ENCODE measurements at places on chromosomes 7 and 10.

GRCh38 chr10:11993834-11994468, 48.7 kb downstream of the UPF2 start:
- no peak for DNase-seq

DNA sequence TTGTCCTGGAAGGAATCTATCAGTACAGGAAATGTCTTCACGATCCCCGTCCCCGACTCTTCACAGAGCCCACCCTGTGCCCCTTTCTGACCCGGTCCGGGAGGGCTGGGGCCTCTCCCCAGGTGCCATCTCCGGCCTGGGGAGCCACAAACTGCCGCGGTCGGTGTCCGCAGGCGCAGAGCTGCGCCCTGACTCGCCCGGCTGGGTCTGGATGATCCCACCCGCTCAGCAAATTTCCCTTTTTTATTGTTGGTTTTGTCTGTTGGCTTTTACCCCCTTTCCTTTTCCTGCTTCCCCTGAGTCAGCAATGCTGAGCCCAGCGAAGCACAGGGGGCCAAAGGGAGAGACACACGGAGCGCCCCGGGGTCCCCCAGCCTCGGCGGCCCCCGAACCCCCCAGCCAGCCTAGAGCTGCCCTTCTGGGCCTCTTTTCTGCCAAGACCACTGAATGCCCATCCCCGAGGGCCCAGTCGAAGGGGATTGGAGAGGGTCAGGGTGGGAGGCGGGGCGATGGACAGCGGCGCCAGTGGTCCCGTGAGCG, 30.9 kb downstream of the LEP start:
- no peak for DNase-seq

DNA sequence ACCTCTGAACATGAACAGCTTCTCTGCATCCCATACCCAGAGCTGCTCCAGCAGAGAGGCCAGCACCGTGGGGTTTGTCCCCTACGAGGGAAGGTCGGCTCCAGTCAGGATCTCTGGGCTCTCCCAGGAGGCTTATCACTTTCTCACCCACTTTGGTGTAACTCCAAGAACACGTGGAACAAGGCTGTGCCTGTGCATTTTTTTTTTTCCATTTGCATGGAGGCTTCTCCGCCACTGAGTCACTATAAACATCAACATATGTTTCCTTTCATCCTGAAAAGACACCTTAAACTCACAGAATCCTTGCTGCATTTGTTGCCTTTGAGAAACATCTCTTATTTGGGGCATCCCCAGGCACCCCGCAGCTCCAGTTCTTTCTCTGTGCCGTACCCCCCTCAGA, 29.4 kb upstream of the ECHDC3 start:
- DNase-seq: no peak

DNA sequence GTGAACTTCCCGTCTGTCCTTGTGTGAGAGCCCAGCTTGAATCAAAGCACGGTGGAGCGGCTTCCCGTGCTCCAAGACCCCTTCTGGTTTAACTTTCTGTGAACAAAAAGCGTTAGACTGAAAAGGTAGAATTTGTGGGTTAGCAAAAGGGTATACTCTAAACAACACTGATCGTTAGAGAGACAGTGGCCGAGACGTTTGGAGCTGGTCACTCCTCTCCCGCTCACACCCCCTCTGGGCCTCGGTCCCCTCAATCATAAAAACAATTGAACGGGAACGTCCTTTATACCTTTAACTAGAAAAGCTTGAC, 502 bp downstream of the PRKRIP1 start:
- DNase-seq: no peak

DNA sequence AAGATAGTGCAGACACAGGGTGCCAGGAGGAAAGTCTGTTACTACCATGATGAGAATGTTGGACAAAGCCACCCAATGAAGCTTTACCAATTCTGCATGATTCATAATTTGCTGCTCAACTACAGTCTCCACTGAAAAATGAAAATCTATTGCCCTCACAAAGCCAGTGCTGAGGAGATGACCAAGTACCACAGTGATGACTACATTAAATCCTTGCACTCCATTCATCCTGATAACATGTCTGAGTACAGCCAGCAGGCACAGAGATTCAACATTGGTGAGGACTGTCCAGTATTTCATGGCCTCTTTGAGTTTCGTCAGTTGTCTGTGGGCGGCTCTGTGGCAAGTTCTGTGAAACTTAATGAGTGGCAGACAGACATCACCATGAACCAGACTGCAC, 144.0 kb downstream of the PLCE1 start:
- DNase-seq: no peak

DNA sequence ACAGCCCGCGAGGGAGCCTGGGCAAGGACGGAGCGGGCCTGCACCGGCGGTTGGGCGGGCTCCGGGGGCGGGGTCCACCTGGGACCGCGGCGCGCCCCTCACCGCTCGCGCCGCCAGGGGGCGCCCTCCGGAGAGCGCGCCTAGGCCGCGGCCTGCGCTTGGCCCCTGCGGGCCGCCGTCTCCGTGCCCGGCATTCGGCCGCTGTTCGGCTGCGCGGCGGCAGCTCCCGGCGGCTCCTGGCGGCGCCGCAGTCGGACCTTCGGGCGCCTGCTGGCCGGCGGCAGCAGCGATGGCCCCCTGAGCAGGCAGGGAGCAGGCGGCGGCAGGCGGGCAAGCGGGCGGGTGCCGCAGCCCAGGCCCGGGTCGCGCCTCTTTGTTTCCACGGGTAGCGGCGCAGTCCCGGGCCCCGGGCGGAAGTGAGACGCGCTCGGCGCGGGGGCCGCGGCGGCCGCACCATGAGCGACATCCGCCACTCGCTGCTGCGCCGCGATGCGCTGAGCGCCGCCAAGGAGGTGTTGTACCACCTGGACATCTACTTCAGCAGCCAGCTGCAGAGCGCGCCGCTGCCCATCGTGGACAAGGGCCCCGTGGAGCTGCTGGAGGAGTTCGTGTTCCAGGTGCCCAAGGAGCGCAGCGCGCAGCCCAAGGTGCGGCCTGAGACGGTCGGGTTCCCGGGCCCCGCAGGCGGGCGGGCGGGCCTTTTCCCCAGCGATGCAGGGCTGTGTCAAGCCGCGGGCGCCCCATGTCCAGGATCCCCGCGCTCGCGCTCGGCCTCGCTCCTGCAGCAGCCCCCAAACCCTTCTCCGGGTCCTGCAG, at the start of gene INTS15:
TSS of gene INTS15 (plus strand) at position 193 of the 816 bp plus-strand sequence. CDS start at position 456, 263 bp downstream.
- DNase-seq: no peak

GRCh38 chr7:56063500-56063881, 595 bp upstream of the SUMF2 start:
- DNase-seq: no peak

DNA sequence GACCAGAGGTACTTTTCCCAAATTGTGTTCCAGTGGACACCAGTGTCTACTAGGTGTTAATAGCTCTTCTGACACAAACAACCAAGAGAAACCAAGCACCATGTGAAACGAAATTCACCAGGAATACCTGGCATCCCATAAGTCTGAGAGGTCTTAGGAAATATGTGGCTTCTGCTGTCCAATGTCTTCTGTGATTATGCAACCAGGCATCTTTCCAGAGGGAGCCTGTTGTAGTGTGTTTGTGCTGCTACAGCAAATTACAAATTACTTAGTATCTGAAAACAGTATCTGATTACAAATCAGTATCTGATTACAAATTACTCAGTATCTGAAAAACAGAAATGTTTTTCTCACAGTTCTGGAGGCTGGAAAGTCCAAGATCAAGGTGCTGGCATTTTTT, 133.6 kb upstream of the NPVF start:
- no peak for DNase-seq

- no peak for DNase-seq
Measured at GRCh38 chr7:71976645-71977044, 435.5 kb downstream of the CALN1 start.

DNA sequence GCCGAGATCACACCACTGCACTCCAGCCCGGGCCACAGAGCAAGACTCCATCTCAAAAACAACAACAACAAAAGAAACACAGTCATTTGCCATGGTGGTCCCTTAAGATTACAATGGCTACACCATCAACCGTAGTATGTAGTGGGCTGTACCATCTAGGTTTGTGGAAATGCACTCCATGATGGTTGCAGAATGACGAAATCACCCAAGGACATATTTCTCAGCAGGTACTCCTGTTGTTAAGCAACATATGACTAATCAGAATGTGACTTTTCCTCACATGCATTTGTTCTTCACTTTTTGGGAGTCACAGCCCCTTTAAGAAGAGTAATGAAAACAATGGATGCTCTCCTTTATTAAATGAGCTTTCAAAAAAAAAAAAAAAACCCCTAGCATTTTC, 11.0 kb downstream of the SVIL start:
- DNase-seq: no peak

DNA sequence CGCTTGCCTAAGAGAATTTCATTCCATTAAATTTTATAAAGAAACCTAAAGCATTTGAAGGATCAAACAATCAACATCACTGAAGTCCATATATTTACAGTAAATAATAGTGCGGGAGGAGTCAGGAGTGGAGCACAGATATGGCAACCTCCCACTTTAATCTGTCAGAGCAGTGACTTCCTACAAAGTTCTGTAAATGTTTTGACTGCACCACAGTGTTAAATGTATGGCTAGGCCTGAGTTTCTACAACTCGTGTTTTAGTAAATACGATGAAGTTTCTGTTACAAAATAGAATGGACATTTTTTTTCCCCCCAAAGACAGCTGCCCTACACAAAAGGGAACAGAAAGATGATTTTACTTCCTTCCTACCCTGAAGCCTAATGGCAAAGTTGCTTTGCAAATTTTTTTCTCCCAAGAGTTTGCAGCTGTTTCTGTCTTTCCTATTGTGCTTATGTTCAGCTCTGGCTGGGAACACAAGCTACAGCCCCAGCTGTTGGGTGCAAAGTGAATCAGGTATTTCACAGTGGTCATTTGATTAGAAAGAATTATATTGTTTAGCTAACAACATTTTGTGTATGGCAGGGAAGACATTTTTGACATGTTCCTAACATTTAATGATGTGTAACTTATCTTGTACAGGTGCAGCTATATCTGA, 62.1 kb downstream of the MET start:
- DNase-seq: no peak

DNA sequence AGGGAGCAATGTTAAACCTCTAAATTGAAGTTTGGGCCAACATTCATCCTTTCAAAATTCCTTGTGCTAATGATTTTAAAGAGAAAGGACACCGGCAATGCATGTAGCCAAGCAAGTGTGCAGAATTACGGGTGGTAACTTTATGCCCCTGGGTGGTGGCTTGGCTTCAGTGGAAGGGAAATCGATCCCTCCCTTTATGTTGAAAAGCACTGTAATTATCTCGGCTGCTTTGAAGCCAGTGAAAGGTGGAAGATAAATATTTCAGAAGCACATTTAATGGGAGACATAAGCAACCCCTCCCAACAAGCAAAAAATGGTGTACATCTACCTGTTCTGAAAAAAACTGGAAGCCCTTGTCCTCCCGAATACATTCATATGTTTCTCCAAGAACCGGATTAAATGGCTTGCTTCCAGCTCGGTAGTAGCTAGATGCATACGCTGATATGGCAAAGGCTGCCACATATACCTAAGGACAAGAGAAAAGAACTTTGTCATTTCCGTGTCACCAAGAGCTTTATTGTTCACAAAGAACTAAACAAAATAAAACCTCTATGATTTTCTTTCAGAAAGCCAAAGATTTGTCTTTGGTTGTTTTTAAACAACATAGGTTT, 73.3 kb upstream of the GSDME start:
- DNase-seq: no peak

- no peak for DNase-seq
Measured at GRCh38 chr10:7334642-7334964, 76.2 kb downstream of the SFMBT2 start.

DNA sequence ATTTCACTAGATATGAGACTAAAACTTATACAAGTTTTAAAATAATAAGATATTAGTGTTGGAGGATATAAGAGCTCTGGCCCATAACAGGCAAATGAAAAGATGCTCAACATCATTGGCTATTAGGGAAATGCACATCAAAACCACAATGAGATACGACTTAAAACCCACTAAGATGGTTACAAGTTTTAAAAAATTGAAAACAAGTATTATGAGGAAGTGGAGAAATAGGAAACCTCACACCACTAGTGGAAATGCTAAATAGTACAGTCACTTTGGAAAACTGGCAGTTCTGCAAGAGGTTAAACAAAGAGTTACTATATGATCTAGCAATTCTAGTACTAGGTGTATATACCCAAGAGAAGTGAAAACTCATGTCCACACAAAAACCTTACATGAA, 17.2 kb downstream of the PANK1 start:
- DNase-seq: no peak

Measured in Panc1 (cell line).